EL (cell line): ENCODE measurements at places on chromosomes 5 and 9.

- no peak for DNase-seq
Measured at GRCh38 chr5:130222573-130222972, 318.3 kb downstream of the CHSY3 start.

- peak; percentile 13 for DNase-seq
Measured at GRCh38 chr9:6382681-6383080, 30.3 kb upstream of the UHRF2 start.

DNA sequence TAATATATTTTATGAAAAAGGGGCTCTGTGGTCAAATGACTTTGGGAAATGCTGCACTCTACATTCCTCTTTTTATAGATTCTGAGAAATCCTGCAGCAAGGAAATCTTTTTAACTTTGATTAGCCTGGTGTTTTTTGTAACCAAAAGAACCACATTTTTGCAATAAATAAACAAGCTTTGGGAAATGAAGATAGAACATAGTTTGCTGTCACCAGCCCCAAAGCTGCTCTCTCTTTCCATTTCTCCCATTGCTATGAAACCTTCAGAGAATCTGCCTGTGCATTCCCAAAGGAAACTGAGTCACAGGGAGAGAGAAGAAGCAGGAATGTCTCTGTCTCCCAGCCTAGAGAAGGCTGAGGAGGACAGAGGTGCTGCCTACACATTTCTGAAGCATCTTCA, 59.0 kb downstream of the COL15A1 start:
- no peak for DNase-seq

DNA sequence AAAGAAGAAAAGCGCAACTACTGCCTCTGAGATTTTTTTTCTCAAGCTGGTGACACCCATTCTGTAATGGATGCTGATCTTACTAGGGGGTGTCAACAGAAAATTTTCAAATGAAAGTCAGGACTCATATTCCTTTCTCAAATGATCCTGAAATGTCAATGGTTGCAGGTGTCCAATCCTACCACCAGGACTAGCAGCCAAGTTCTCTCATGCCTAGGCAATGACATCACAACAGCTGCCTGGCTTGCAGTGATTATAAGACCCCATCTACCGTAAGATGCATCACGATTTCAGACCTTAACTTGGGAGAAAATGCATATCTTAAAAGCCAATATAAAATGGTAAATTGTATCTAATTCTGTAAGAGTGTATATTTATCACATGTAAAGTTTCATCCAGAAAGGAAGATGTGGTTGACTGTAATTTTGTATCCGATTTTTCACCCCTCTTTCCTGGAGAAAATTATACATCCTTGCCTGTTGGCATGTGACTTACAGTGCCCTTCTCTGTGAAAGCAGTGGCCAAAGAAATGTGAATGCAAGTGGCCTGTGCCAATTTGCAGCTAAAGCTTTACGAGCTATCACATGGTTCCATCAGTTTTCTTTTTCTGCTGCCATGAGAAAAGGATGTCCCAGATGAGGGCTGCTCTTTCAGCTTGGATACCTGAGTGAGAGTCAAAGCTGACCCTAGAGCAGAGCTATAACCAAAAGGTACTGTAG, 104.4 kb downstream of the DENND1A start:
- peak; percentile 53 for DNase-seq

DNA sequence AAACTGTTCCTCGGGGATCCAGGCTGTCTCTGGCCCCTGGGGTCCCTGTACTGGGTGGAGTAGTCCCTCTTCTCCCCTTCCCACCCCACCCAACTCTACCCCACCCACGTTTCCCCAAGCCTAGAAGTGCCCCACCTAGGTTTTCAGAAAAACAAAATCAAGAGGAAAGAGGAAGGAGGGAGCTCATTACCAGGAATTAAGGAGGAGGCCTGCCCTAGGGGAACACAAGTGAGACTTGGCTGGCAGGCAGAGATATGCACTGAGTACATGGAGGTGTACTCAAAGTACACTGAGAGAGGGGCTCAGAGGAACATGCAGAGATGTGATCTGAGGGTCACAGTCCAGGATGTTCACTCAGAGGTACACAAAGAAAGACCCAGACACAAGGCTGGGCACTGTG, 10.2 kb downstream of the AQP3 start:
- no peak for DNase-seq
